ENCODE measurements at places on chromosomes 11 and 22.

DNA sequence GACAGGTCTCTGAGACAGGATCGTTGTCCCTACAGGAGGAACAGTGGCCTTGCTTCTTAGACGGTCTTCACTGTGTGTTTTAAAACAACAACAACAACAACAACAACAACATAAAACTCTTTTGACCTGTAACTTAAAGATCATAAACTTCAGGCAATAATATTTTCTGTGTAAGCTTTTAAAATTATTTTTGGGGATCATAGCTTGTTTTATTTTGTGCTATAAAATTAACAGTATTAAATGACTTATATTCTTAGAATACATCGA lies 13.8 kb upstream of the AIFM3 start:
- no peak for DNase-seq

GRCh38 chr11:17550450-17551346 lies 3.6 kb downstream of the OTOG start:
- DNase-seq, result no peak

DNA sequence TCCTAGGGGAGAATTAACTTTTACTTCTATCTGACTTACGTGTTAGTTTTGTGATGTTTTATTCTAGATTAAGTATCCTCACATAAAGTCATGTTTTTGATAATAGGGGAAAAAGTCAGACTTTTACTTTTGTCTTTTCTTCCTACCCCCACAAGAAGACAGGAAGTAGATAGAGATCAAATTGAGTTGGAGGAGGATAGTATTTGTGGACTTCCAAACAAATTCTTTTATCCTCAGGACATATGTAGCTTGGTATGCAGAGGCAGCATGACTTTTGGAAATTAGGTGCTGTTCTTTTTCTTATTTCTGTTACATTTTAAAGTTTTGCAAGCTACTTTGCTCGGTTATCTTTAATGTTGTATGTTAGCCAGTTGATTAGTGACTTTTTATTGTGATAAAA lies 61.4 kb downstream of the MTMR3 start:
- no peak for DNase-seq

DNA sequence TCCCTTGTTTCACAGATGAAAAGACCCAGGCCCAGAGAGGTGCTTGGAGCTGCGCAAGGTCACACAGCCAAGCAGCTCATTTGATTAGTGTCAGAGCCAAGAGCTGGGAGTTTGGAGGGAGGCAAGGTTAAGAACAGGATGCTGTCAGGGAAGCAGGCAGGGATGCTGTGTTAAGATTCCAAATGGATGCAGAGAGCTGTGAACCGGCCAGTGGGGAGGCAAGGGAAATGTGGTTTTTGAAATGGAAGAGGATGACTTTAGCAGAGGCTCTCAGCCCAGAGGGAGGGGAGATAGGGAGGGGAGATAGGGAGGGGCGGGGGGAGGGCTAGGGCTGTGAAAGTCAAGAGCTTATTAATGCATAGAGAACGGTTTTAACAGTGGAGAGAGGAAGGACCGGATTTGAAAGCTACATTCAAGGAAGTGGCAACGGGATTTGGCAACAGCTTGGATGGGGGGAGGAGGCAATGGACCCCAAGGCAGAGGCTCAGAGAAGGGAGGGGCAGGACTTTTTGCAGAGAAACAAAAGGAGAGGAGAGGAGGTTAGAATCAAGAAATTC lies 13.0 kb downstream of the RTN4RL2 start:
- DNase-seq, result peak; percentile 84

DNA sequence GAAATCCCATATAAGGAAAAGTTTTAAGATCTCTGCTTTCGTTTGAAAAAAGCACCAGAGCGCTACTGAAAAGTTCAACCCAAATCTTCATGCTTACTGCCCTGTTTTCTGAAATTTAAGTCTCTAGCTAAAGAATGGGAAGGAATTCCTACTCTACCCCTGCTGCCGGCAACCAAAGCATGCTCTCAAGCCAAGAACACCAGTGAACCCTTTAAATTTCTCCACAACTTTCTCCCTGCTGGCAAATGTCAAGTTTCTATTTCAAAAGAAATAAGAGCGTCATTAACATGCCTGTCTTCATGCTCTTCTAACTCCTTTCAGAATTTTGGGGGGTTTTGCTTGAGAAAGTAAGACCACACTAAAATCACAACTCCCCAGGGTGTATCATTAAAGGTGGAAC lies 6.8 kb upstream of the SMCO4 start:
- DNase-seq, result no peak

GRCh38 chr11:123187665-123188507 lies 7.2 kb downstream of the CLMP start:
- DNase-seq, result peak; percentile 84

DNA sequence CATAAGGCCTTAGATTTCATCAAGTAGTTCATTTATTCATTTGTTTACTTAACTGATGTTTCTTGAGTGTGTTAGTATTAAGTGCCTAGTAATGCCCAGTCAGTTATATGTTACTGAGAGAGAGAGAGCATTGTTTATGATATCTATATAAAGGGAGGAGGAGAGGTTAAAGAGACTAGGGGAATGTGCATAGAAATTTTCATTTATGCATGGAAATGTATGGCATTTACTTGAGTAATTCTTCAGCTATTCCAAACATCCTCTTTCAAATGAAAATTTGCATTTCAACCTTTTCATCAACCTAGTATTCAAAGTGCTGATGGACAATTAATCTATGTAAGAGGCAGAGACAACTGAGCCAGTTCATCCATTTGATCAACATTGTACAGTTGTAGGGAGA lies 199.7 kb downstream of the NELL1 start:
- no peak for DNase-seq

DNA sequence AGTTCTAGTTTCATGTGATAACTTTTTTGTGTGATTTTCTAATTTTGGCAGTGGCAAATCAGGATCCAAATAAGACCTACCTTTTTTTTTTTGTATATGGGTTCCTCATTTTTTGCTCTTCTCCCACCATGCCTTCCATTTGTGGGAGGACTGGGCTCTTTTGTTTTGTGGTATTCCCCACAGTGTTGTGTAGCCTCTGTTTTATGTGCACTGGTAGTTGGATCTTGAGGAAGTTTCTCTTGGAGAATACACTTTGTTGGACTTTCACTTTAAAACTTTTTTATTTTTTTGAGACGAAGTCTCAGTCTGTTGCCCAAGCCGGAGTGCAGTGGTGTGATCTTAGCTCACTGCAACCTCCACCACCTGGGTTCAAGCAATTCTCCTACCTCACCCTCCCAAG lies 39.7 kb downstream of the PPP6R3 start:
- no peak for DNase-seq

DNA sequence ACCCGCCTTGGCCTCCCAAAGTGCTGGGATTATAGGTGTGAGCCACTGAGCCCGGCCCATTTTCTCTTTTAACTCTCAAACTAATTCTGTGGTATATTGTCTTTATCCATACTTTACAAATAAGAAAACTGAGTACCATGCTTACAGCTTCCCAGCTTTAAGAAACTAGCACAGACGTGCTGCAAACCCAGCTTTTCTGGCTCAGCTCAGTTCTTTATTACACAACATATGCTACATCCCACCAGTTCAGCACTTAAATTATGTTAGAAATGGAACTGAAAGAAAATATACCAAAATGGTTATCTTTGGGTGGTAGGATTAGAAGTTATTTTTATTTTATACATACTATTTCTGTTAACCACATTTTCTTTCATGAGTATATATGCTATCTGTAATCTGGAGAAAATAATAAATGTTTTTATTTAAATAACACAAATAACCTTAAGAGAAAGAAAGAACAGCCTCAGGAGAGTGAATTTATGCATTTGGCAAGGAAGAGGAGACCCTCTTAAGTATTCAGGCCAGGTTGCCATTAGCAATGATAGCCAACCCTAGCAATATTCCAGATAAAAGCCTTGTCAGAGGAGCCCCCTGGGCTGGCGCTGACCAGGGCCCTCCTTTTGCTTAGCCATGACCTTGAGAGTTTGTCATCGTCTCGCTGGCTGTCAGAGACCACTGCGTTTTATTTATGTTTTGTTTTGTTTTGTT lies 33.8 kb downstream of the SLN start:
- no peak for DNase-seq

- no peak for DNase-seq
Observed at GRCh38 chr11:118114266-118114665, 27.5 kb upstream of the SMIM35 start.

- no peak for DNase-seq
Observed at GRCh38 chr11:20259506-20259905, 99.2 kb upstream of the DBX1 start.

DNA sequence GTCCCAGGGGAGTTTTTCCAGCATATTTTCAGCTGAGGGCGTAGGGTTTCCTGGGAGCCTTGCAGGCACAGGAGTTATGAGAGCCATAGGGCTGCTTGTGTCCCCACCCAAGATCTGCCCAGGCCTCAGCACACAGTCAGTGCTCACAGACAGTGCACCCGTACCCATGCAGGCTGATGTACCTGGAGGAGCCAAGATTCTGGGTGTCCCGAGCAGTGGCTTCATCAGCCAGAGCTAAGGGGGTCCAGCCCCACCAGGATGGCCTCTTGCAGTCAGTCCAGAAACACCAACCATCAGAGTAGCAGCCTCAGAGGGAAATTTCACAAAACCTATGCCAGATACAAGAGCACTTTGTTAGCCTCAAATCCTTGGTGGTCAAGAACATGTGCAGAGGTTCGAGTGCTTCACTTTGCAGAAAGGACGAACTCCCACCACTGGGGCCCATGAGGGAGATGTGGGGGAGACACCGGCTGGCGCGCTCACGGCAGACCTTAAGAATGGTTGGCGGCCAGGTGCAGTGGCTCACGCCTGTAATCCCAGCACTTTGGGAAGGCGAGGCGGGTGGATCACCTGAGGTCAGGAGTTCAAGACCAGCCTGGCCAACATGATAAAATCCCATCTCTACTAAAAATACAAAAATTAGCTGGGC lies 43.8 kb upstream of the RTL6 start:
- DNase-seq, result no peak

- DNase-seq, result peak; percentile 5
Observed at GRCh38 chr11:22521226-22521625, 104.4 kb downstream of the FANCF start.

DNA sequence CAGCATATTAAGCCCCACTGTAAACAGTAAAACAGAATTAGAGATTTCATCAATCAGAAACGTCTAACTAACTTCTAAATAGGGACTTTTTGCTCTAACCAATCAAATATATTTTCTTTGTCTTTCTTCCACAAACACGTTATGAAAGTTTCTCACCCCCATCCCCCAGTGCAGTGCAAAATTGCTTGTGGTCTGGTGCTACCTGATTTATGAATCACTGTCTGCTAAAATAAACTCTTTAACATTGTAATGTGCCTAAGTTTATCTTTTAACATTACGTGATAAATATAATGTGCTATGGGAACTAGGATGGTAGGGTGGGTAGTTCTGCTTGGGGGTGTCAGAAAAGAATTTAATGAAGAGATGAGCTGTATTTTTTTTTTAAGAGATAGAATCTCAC lies 47.3 kb upstream of the SLC5A1 start:
- no peak for DNase-seq

- no peak for DNase-seq
Observed at GRCh38 chr11:33151399-33151798, 9.9 kb downstream of the CSTF3 start.

DNA sequence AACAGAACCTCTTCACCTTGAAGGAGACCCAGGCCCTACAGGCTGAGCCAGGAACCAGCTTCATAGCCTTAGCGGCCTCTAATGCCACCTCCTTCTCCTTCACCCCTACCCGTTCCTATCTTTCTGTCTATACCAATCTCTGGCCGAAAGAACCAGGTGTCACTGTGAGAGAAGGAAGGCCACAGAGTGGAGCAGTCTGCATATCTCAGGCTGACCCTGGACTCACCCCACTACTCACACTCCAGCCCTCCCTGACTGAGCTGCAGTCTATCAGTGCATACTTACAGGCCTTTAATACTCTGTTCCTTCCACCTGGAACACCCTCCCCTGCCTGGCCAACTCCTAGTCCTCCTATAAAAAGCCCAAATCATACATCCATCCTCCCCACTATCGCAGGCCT lies 32.7 kb downstream of the ARAP1 start:
- no peak for DNase-seq

DNA sequence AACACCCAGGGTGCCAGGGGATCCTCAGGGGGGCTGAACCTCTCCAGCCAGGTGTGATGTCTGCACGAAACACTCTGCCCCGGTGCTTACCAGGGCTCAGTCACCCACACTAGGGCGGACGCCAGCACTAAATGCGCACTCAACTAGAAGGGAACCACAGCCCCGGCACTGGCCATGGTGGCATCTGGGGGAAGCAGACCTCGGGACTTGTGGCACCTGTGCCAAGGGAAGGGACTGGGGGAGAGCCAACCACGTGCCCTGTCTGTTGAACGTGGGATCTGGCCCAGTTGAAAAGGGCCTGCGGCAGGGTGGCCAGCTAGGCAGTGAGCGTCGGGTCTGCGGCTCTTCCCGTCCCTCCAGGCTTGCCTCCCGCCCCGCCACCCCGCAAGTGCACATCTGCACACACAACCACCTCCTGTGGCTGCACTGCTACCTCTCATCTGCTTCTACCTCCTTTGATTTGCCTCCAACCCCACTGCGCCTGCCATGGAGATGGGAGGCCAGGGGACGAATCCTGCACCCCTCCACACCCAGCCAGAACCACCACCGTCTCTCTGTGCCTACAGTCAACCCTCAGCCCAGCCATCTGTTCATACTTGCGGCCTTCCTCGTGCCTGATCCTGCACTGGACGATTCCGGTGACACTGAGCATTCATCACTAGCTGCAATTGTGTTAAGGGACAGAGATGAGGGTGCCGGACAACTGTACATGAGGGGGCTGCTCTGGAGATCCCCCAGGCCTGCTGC lies 15.0 kb upstream of the MOB2 start:
- no peak for DNase-seq

- no peak for DNase-seq
Observed at GRCh38 chr22:47654922-47655491, 892.6 kb downstream of the TBC1D22A start.

DNA sequence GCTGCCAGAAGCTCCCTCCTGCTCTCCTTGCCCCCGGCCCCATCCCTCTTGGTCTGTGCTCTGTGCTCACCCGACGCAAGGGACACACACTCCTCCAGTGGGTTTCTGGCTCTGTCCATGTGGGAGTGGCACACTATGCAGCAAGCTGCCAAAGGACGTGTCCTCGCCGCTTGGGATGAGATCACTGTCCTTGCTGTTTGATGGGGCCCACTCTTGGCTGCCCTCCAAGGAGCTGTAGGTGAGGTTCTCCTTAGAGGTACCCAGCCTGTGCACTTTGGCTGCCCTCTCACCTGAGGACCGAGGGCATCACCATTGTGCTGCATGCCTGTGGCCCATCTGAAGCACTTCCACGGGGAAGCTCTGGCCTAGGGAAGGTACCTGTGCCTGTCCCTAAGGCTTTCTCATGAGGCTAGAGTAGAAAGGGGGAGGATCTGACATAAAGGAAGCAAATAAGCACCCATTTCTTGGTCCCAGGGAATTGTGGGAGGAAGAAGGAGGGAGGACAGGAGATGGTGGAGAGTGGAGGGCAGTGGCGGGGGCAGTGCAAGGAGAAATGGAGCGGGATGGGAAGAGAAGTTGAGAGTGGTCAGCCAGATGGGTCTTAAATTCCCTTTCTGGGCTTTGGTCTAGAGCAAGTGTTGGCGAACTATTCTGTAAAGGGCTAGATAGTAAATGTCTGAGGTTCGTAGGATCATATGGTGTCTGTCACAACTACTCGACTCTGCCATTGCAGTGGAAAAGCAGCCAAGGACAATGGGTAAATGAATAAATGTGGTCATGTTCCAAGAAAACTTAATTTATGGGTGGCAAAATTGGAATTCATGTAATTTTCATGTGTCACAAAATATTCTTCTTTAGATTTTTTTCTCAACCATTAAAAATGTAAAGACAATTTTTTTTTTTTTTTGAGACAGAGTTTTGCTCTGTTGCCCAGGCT lies 47.0 kb upstream of the AMPD3 start:
- DNase-seq, result no peak

Data from NCI-H82 (cell line).